Stimulated activated CD4-positive, alpha-beta T cell treated with anti-CD3 and anti-CD28 coated beads, Interleukin-1b, Interleukin-23, amount 100 ng/mL, for 48 hours (primary cell): ENCODE measurements at places on chromosomes 3 and 15.

- peak; percentile 8 for DNase-seq
These were observed 62.1 kb upstream of the NR2C2 start for GRCh38 chr3:14885307-14885706.

DNA sequence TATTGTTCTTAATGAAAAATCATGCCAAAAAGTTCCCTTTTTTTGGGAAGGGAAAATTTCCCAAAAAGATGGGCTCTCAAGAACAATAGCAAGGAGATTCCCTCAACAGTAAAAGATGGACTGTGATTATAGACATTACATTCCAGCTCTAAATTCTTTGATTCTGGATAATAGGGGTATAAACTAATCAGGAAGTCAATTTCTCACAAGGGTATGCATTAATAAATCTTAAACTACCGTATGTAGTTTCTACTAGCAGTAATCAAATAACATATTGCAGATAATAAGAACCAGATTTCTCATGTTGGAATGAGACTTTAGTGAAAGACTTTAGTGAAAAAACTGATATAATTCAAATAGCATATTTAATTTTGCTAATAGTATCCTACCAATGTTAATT, 144.8 kb upstream of the PTPRG start:
- DNase-seq, result no peak

DNA sequence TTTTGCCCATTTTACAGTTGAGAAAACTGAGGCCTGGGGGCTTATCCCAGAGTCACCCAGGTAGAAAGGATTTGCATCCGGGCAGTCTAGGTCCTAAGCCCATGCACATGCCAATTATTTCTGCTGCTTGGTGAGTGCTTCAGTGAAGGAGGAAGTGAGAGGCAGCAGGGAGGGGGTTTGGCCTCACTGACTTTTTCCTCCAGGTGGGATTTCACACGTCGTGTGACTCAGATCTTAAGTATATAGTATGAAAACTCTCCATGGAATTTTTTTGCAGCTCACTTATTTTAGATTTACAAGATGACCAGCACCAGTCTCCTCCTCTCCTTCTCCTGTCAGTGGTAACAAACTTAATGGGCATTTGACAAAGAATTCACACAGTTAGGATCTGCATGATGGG, 4.6 kb downstream of the ITGA11 start:
- DNase-seq, result no peak

- DNase-seq, result no peak
These were observed 16.4 kb upstream of the ZNF609 start for GRCh38 chr15:64443747-64444621.

DNA sequence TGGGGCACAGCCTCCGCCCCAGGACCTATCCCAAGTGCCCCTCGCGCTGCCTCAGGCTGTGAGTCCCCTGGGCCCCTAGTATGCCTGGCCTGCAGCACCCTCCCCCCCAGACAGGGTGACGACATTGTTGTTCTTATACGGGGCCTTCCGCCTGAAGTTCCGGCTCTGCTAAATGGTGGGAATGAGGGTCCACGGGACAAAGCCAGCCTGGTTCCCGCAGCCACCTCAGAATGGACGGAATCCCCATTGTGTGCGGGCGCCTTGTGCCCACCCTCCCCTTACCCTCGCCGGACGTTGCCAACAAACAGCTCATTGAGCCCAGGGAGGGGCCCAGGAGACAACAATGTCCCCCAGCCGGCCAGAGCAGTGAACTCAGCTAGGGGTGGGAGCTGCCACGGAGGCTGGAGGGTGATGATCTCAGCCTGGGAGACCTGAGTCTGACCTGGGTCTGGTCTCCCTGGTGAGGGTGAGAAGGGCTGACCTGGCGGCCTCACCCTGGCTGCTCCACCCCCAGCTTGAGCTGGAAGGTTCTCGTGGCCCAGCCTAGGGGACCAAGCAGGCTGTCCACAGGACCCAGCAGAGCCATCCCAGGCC, 10.2 kb upstream of the DLL4 start:
- no peak for DNase-seq

- DNase-seq, result no peak
These were observed 22.6 kb downstream of the DCUN1D1 start for GRCh38 chr3:182957676-182958266.
